Effector memory CD8-positive, alpha-beta T cell (primary cell): ENCODE measurements at places on chromosomes 11 and 22.
A peak's percentile ranks its signal among the peaks of the same experiment; 100 is the strongest.

DNA sequence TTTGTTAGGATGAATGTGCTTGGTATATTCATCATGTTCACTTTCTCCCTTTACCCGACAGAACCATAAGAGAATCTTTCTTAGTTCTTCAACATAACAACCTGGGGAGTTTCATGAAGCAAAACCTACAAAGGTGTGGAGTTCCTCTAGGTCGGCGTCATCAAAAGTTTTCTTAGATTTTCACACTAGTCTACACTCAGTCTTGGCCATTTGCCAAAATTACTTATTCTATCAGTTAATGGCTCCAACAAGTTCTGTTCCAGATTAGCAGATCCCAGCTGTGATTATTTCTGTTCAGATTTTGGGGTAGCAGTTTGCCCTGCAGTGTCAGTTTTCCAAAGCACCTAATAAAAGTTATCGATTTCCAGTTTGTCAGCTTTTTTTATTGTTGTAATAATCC lies 935.8 kb upstream of the RAG2 start:
- no peak for DNase-seq
- H3K27me3 ChIP-seq, result no peaks in the 10 kb centered on the region

DNA sequence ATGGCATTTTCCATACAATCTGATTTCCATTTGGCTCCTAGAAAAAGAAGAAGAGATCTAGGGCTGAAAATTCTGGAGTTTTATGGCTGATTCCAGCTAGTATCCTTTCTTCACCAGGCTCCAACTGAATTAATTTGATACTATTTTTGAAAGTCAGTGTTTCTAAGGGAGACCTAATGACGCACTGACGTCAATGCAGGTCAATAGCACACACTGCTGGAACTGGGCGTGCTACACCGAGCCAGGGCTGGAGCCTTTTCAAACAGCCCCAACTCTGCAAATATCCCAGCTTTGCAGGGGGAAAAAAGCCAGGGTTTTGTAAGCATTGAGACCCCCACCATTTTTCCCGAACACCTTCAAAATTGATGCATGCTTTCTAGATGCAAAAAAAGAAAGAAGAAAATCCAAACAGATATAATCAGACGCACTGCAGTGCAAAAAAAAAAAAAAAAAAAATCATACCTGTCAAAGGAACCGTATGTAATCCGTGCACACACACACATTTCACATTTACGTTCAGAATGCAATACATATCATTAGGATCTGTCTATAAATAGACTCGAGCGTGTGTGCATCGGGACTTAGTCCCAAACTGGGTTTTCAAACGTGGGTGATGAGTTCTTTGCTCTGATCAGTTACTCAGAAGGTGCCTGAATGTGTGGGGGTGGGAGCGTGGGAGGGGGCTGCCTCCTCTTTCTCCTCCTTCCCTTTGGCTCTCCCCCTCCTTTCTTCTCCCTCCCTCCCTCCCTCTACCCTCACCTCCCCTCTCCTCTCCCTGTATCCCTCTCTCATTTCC lies 124.5 kb upstream of the HSD17B12 start:
- H3K4me1 ChIP-seq, result peaks cover 5% of the 10 kb centered on the region
- no peak for DNase-seq
- H3K4me3 ChIP-seq, result no peak overlapping the region
- H3K36me3 ChIP-seq, result no peaks in the 10 kb centered on the region
- no peak overlapping the region for H3K27ac ChIP-seq

- H3K36me3 ChIP-seq, result peaks cover 5% of the 10 kb centered on the region
- peaks cover 7% of the 10 kb centered on the region for H3K4me1 ChIP-seq
- DNase-seq, result no peak
- H3K27me3 ChIP-seq, result no peaks in the 10 kb centered on the region
- H3K4me3 ChIP-seq, result peak overlapping the region; percentile 62
Observed at GRCh38 chr11:61702701-61703312, 22.6 kb downstream of the DAGLA start.

- H3K27me3 ChIP-seq, result no peaks in the 10 kb centered on the region
- H3K27ac ChIP-seq, result no peak overlapping the region
Observed at GRCh38 chr11:85171648-85172257, 455.4 kb downstream of the DLG2 start.

DNA sequence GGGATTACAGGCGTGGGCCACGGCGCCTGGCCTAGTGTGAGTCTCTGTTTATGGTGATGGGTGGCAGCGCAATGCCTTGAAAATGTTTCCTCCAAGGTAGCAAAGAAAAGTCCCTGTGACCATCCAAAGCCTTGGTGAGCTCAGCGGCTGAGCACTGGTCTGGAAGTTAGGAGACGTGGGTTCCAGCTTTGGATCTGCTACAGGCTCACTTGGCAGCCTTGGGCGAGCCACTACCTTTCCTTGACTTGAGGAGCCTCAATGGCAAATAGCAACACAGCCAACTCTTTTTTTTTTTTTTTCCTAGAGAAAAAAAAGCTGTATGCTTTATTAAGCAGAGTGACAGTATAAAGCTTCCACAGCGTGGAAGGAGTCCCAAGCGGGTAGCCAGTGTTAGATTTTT lies 61.3 kb upstream of the RASD2 start:
- peaks cover 3% of the 10 kb centered on the region for H3K4me1 ChIP-seq
- peaks cover 2% of the 10 kb centered on the region for H3K36me3 ChIP-seq
- no peak overlapping the region for H3K27ac ChIP-seq
- peaks cover 37% of the 10 kb centered on the region for H3K27me3 ChIP-seq
- no peak overlapping the region for H3K4me3 ChIP-seq
- no peak for DNase-seq

DNA sequence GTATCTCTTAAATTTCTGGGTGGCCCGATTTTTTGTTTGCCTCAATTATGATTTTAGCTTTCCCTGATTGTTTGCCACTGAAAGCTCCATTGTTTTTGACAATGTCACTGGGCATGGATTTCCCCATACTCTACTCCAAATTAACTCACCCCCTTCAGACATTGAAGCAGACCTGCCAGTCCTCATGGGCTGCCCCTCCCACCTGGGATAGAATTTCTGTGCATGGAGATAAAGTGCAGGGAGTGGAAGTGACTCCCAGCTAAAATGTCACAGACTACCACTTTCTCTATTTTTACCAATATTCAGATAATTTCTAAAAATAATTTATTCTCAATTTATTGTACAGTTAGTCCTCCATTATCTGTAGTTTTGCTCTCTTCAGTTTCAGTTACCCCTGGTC lies 79.1 kb upstream of the CLPB start:
- H3K4me3 ChIP-seq, result no peak overlapping the region
- DNase-seq, result no peak
- H3K27me3 ChIP-seq, result no peaks in the 10 kb centered on the region
- H3K4me1 ChIP-seq, result peaks cover 8% of the 10 kb centered on the region

DNA sequence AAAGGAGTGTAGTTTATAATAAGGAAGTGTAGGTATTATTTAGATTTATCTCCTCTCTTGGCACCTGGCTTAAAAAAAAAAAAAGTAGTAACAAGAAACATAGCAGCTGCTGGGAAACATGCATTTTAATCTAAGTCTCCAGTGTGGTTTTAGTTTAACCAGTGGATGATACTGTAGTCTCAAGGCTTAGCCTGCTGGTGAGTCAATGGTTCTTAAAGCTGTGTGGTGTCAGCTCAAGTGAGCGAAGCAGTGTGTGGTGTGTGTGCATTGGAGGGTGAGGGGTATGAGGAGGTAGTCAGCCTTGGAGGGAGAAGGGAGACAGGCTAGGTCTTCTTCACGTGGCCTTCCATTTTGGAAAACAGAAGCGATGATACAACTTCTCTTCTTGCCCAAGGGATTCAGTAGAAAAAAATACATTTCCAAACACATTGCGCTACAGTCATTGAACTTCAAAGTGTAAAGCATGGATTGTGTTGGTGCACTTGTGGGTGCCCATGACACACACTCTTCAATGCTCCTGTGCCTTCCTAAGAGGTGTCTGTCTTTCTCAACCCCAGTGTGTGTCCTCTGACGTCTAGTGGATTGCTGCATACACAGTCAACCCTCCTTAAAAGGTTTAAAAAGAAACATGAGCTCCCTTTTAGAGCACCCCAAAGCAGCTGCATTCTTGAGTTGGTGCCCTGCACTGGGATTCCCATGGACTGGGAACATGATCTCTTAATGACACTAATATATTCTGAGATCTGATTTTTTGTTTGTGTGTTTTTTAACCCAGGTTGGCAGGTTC lies 40.1 kb downstream of the ZBTB16 start:
- no peak overlapping the region for H3K4me3 ChIP-seq
- H3K36me3 ChIP-seq, result peaks cover 14% of the 10 kb centered on the region
- peaks cover 10% of the 10 kb centered on the region for H3K4me1 ChIP-seq
- no peak overlapping the region for H3K27ac ChIP-seq
- H3K27me3 ChIP-seq, result peaks cover 13% of the 10 kb centered on the region
- no peak for DNase-seq

- H3K27ac ChIP-seq, result no peak overlapping the region
- H3K36me3 ChIP-seq, result no peaks in the 10 kb centered on the region
- no peak for DNase-seq
Observed at GRCh38 chr11:64526346-64526745, 64.7 kb upstream of the SLC22A12 start.

GRCh38 chr11:116791002-116791812 lies 472 bp downstream of the APOA5 start:
- peaks cover 28% of the 10 kb centered on the region for H3K36me3 ChIP-seq
- DNase-seq, result peak; percentile 75
- no peak overlapping the region for H3K27ac ChIP-seq
- peaks cover 30% of the 10 kb centered on the region for H3K4me1 ChIP-seq

- no peak overlapping the region for H3K27ac ChIP-seq
- H3K4me1 ChIP-seq, result no peaks in the 10 kb centered on the region
- no peaks in the 10 kb centered on the region for H3K36me3 ChIP-seq
- H3K4me3 ChIP-seq, result no peak overlapping the region
Observed at GRCh38 chr11:91761406-91762025, 463.1 kb upstream of the FAT3 start.

DNA sequence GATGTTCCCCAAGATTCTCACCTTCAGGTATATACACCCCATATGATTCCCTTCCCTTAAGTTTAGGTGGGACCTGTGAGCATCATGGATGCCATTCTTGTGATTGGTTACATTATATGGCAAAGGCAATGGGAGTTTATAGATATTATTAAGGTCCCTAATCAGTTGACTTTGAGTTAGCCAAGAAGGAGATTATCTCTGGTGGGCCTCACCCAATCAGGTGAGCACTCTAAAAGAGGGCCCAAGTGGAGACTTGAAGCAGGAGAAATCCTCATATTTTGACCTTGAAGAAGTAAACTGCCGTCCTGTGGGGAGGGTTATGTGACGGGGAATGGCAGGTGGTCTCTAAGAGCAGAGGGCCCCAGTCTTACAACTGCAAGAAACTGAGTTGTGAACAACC lies 94.2 kb downstream of the HSD17B12 start:
- H3K27me3 ChIP-seq, result no peaks in the 10 kb centered on the region
- no peaks in the 10 kb centered on the region for H3K4me1 ChIP-seq
- H3K27ac ChIP-seq, result no peak overlapping the region
- no peak overlapping the region for H3K4me3 ChIP-seq
- no peak for DNase-seq

GRCh38 chr11:118552341-118552740 lies 13.4 kb downstream of the IFT46 start:
- H3K36me3 ChIP-seq, result peaks cover 32% of the 10 kb centered on the region
- H3K27ac ChIP-seq, result no peak overlapping the region
- H3K27me3 ChIP-seq, result no peaks in the 10 kb centered on the region
- H3K4me3 ChIP-seq, result no peak overlapping the region

DNA sequence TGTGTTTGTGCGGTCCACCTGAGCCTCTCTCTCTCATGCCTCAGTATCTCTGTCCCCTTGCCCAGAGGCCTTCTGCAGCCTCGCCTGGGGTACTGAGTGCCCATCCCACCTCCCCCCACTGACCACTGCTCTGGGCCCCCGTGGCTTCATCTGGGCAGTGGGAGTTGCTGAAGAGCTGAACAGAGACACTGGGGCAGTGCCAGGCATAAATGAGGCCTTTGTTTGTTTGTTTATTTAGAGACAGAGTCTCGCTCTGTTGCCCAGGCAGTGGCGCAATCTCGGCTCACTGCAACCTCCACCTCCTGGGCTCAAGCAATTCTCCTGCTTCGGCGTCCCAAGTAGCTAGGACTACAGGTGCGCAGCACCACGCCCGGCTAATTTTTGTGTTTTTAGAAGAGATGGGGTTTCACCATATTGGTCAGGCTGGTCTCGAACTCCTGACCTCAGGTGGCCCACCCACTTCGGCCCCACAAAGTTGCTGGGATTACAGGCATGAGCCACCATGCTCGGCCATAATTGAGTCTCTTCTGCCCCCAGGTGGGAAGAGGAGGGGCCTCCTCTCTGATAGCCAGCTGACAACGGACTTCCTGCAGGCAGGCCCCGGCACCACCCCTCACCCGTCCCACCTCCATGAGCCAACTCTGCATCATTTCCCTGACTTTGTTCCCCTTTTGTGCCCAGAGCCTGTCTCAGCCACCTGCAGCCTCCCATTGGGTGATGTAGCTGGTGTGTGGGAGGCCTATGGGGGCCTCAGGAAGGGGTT lies 9.3 kb downstream of the CRYBB3 start:
- no peak overlapping the region for H3K27ac ChIP-seq
- no peak overlapping the region for H3K4me3 ChIP-seq
- peaks cover 18% of the 10 kb centered on the region for H3K27me3 ChIP-seq
- H3K36me3 ChIP-seq, result peaks cover 3% of the 10 kb centered on the region

- peaks cover 58% of the 10 kb centered on the region for H3K27me3 ChIP-seq
- H3K4me1 ChIP-seq, result peaks cover 5% of the 10 kb centered on the region
- DNase-seq, result no peak
- H3K27ac ChIP-seq, result no peak overlapping the region
- no peak overlapping the region for H3K4me3 ChIP-seq
- H3K36me3 ChIP-seq, result no peaks in the 10 kb centered on the region
Observed at GRCh38 chr11:32316232-32316631, 119.1 kb downstream of the WT1 start.

DNA sequence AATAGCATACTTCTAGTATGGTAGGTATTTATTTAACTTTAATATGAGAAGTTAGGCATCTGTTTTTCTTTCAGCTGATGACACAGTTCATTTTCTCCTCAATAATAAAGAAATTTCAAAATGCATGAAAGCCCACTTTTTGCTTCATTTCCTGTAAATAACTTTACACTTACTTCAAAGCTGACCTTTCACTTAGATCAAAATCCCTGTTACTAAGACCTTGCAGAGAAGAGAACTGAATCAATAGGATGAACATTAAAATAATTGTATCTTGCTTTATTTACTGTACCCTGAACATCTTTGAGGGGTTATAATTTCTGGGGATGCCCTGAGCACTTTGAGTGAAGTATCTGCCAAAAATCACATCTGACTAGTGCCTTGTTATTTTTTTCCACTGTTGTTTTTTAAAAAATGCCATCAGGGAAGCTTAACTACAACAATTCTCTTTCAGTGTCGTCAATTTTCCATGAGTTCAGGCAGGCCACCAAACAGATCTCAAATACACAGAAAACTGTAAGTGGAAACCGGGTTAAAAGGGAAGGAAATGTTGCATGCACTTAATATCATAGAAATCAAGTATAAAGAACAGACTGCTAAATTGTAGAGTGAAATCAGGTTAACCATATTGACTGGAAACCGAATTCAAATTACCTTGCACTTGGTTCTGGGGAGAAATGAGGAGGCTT lies 206.2 kb downstream of the MAML2 start:
- H3K4me3 ChIP-seq, result peak overlapping the region; percentile 54
- H3K27ac ChIP-seq, result peak overlapping the region; percentile 59
- no peaks in the 10 kb centered on the region for H3K27me3 ChIP-seq
- no peak for DNase-seq
- no peaks in the 10 kb centered on the region for H3K36me3 ChIP-seq

DNA sequence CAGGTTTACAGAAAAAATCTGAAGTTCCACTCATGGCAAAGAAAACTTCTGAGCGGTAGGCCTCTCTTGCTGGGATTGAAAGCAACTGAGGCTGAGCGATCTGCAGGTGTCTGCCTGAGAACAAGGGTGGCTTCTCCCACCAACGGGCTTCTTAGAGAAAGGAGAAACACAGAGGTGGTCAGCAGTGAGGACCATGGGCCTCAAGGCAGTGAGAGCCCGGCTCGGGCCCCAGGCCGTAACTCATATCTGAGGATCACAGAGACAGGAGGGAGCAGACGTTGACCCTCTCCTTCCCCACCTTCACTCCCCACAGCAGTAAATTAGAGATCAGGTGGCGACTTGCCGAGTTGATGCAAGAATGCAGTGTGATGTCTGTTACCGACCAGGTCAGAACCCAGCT lies 50.9 kb upstream of the RTL6 start:
- peaks cover 5% of the 10 kb centered on the region for H3K4me1 ChIP-seq
- peaks cover 9% of the 10 kb centered on the region for H3K27me3 ChIP-seq
- H3K36me3 ChIP-seq, result no peaks in the 10 kb centered on the region
